ENCODE measurements at places on chromosomes 3 and 15.

DNA sequence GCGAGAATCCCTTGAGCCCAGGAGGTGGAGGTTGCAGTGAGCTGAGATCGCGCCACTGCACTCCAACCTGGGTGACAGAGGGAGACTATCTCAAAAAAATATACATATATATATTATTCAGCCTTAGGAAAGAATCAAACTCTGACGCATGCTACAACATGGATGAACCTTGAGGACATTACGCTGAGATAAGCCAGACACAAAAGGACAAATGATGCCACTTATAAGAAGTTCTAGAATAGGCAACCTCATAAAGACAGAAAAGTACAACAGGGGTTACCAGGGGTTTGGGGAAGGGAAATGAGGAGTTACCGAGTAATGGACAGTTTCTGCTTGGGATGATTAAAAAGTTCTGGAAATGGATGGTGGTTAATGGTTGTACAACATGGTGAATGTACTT is 727 bp downstream of the PDHB start:
- DNase-seq, result no peak

DNA sequence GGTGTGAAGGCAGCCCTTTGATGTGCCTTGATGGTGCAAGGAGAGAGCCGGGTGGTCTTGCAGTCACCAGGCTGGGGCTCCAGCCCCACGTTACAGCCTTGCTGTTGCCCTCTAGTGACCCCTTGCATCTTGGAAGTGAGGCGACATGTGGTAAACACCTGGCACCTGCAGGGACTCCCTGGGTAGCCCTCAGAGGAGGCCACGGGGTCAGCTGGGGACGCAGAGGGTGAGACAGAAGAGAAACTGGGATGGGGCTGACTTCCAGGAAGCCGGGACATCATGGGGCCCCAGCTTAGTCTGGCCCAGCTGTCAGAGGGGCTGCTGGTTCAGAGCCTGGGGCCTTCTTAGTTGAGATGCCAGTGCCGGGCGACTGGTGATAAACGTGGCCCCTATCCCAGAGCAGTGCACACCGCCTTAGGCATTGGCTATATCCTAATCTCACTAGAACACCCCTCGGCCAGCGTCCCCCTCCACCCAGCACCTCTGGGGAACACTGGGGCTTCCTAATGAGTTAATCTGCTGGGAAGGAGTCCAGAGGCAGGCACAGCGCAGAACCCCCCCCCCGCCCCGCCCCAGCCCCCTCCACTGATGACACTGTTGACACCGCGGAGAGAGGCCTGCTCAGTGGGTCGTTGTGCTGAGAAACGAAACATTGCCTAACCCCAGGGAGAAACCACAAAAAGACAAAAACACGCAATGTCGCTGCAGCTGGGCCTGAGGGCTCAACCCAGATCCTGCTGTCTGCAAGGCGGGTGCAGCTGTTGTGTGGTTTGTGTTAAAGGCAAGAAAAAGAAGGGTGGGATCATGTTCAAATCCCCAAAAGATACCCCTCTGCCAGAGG is 60.5 kb upstream of the KLF13 start:
- peak; percentile 19 for DNase-seq

- no peak for DNase-seq
Observed at GRCh38 chr15:81311752-81312464, 12.0 kb downstream of the STARD5 start.

GRCh38 chr15:101650145-101650544 is 2.0 kb downstream of the TM2D3 start:
- no peak for DNase-seq

DNA sequence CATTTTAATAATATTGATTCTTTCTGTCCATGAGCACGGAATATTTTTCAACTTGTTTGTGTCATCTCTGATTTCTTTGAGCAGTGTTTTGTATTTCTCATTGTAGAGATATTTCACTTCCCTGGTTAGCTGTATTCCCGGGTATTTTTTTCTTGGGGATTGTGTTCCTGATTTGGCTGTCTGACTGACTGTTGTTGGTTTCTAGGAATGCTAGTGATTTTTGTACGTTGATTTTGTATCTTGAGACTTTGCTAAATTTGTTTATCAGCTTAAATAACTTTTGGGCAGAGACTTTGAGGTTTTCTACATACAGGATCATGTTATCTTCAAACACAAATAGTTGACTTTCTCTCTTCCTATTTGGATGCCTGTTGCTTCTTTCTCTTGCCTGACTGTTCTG is 418.8 kb upstream of the ALCAM start:
- no peak for DNase-seq

DNA sequence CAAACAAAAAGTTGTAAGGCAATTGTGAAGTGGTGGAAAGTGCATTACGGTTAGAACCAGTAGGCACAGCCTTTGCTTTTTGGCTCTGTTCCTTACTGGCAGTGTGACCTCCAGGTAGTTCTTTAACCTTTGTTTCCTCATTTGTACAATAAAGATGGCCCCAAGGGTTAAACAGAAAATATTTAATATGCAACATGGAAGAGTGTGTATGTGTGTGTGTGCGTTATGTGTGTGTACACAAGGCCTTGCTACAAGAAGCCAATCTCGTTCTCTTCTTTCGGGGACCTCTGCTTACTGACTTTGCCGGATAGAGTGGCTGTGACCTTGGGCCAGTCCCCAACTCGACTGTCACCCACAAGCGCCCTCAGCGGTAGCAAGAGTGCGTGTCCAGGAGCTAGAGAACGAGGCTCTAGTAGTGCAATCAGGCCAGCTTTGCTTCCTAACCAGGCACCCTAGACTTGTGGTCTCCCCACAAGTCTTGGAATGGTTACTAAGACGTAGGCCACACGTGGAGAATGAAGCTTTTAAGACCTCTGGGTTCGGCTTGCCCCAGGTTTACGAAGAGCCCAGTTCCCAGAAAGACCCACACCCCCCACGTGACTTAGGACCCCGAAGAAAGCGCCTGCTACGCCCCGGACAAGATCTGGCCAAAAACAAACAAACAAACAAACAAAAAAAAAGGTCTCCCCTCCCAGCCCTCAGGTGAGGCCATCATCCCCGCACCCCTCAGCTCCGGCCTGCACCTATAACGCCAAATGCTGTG is 593 bp downstream of the CIAO2A start:
- DNase-seq, result peak; percentile 73

GRCh38 chr3:112136959-112137693 is 4.1 kb upstream of the GCSAM start:
- DNase-seq, result peak; percentile 61

DNA sequence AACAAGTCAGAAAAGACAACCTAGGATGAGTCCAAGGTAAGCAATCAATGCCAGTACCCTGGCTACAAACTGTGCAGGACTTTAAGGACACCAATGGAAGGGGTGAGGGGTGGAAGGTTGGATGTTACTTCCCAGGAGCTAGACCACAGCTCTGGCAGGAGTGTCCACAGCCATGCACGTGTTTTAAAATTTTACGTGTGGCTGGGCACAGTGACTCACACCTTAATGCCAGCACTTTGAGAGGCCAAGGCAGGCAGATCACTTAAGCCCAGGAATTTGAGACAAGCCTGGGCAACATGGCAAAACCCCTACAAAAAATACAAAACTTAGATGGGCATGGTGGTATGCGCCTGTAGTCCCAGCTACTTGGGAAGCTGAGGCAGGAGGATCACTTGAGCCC is 14.7 kb upstream of the HDC start:
- no peak for DNase-seq

DNA sequence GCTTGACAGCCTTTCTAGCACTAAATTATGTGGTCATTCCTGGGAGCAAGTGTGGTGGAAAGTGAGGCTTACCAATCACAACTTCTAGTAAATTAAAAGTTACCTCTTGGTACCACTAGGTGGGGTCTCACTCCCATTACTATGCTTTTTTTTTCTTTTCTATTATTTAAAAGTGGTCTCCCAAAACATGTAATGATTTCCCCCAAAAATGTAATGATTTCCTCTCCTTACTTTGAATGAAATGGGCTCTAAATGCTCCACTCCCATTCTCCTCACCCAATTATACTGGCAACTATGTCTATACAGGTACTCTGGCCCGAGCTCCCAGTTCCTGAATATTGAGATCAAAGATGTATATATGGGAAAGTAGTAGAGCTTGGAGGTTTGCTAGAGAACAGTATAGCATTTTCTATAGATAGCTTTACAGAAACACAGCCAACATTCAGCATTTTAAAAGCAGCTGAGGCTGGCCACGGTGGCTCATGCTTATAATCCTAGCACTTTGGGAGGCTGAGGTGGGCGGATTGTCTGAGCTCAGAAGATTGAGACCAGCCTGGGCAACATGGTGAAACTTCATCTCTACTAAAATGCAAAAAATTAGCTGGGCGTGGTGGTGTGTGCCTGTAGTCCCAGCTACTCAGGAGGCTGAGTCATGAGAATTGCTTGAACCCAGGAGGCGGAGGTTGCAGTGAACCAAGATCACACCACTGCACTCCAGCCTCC is 70.9 kb downstream of the DCUN1D1 start:
- DNase-seq, result no peak

GRCh38 chr15:62020576-62021160 is 39.6 kb downstream of the VPS13C start:
- DNase-seq, result no peak

GRCh38 chr15:78804391-78804792 is 6.9 kb downstream of the ADAMTS7 start:
- no peak for DNase-seq

DNA sequence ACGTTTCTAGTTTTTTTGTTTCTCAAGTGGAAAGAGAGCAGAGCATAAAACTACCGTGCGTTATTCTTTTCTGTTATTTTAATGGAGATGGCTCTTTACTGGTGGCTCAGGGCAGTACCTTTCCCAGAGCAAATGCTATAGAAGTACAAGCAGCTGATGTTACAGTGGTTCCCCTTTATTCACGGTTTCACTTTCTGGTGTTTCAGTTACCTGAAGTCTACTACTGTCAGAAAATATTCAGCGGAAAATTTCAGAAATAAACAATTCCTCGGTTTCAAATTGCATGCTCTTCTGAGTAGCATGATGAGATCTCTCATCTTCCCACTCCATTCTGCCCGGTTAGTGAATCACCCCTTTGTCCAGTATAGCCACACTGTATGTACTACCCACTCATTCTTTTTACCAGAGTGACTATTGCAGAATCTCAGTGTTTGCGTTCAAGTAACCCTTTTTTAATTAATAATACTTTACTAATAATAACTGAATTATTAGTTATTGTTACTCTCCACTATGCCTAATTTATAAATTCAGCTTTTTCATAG is 597.5 kb upstream of the ROBO2 start:
- no peak for DNase-seq

DNA sequence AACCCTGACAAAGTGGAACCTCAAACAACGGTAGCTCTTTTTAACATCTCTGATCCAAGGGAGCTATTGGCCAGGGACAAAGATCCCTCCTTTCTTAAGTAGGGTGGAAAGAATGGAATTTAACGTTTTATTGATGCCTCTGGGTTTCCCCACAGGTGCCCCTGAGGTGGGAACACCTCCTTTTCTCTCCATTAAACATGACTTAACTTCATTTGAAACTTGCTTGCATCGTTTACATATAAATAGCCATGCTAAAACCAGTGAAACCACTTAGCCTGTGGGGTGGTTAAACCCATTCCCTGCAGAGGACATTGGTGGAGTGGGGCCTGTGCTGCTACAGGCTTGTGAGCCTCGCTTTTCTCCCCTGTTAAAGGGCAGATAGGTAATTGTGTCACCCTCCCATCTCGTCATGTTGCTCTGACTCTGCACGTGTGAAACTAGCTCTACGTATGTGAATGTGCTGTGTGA is 9.7 kb downstream of the CGNL1 start:
- no peak for DNase-seq

- DNase-seq, result no peak
Observed at GRCh38 chr15:79410237-79410636, 21.9 kb upstream of the MINAR1 start.

Measured in testis (tissue), 5 donors.